Thymus (tissue), 14 donors: ENCODE measurements at places on chromosomes 1 and 21. TPM values are rescaled to one million over a fixed set of nuclear protein-coding genes. Genes with fewer than 3 reads are reported as not detected.

PGLYRP4 gene
- 1.3 TPM for total RNA-seq

CLCNKA gene
- total RNA-seq = under 0.01 TPM

RXFP4 gene
- not detected for total RNA-seq

LCE3D gene
- total RNA-seq = not detected

S100A7 gene
- total RNA-seq = 5.9 TPM

COA7 gene
- 4.0 TPM for total RNA-seq

STIL gene
- 17.7 TPM for total RNA-seq

GCSAML gene
- total RNA-seq = 0.42 TPM

PADI1 gene
- 0.14 TPM for total RNA-seq

SYNC gene
- total RNA-seq = 0.66 TPM

PDIK1L gene
- 11.9 TPM for total RNA-seq

SCAF4 gene
- total RNA-seq = 5.2 TPM

FOXE3 gene
- total RNA-seq = 0.05 TPM

MX1 gene
- total RNA-seq = 148 TPM

LAMC2 gene
- 8.2 TPM for total RNA-seq

PERM1 gene
- 0.05 TPM for total RNA-seq

SH2D1B gene
- total RNA-seq = 0.47 TPM

TTC22 gene
- total RNA-seq = 3.0 TPM

FCRL4 gene
- 0.19 TPM for total RNA-seq

UBE2Q1 gene
- 33.0 TPM for total RNA-seq

DNALI1 gene
- total RNA-seq = 1.3 TPM

CFHR1 gene
- total RNA-seq = 1.3 TPM

KLHDC9 gene
- 1.9 TPM for total RNA-seq

ASTN1 gene
- total RNA-seq = 0.24 TPM

KRTAP7-1 gene
- not detected for total RNA-seq

OR2AK2 gene
- total RNA-seq = 0.09 TPM

CSF3R gene
- total RNA-seq = 3.7 TPM

MTARC1 gene
- total RNA-seq = 1.8 TPM

CELF3 gene
- total RNA-seq = 0.05 TPM

MAGI3 gene
- 6.5 TPM for total RNA-seq

RAD54L gene
- total RNA-seq = 9.2 TPM

UBE4B gene
- 16.3 TPM for total RNA-seq

VWA1 gene
- total RNA-seq = 5.1 TPM

ARHGEF2 gene
- 42.3 TPM for total RNA-seq

RGSL1 gene
- not detected for total RNA-seq

OLIG2 gene
- total RNA-seq = 0.05 TPM

SHE gene
- 2.7 TPM for total RNA-seq
